ENCODE measurements at places on chromosomes 6 and 20.

DNA sequence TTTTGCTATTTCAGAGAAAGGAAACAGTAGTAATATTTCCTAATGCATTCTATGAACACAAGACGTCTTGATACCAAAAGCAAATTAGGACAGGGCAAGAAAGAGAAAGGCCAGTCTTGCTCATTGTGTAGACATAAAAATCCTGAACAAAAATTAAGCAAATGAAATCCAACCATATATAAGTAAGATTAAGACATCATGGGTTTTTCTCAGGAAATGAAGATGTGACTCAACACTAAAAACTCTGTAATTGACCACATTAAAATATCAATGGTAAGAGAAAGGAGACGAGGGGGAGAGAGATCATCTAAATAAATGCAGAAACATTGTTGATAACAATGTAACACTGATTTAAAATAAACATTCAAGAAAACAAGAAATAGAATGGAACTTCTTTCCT is 205.4 kb downstream of the SOD2 start:
- no peak for DNase-seq

DNA sequence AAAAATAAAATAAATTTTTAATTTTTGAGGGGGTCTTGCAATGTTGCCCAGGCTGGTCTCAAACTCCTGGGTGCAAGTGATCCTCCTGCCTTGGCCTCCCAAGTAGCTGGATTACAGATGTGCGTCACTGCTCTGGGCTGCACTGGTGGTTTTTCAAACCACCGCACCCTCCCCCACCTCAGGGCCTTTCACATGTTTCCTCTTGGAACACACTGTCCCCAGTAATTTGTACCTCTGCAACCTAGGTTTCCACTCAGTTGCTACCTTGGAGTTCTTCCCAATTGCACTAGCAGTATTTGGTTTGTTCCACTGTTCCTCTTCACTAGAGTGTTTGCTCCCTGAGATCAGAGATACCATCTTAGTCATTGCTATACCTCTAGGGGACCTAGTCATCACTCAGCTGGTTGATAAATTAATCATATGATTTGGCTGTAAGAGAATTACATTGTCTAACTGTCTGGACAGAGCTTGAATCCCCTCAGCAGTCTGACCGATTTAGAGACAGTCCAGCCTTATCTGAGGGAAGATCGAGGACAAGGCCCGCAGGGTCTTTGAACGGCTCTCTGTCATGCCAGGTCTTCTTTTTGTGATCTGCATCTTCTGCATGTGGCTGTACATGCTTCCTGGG is 32.0 kb downstream of the CEP43 start:
- no peak for DNase-seq

- DNase-seq, result no peak
These were observed 9.7 kb upstream of the IRF4 start for GRCh38 chr6:381742-382461.

GRCh38 chr6:128202169-128202765 is 301.4 kb upstream of the THEMIS start:
- no peak for DNase-seq

- no peak for DNase-seq
These were observed 115.3 kb downstream of the SYNDIG1 start for GRCh38 chr20:24584538-24585356.

- no peak for DNase-seq
These were observed 31.0 kb downstream of the SIRPB1 start for GRCh38 chr20:1588533-1589460.

GRCh38 chr6:169289619-169290339 is 36.1 kb upstream of the THBS2 start:
- no peak for DNase-seq

- no peak for DNase-seq
These were observed 20.1 kb upstream of the NOL4L start for GRCh38 chr20:32605167-32605656.

DNA sequence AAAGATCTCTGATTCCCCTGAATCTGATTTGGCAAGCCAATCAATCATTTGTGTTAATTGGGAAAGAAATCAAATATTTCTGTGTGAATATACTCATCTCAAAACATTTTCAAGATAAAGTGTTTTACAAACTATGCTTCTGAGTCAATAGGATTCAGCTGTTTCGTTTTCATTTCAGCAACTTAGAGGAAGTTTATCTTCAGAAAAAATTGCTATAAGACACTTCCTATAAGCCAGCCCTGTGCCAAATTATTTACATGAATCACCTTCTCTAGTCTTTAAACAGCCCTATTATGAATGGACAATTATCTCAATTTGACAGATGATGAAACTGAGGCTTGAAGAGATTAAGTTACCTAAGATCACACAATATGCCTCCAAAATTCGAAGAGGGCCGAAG is 10.9 kb downstream of the DEFB129 start:
- no peak for DNase-seq

DNA sequence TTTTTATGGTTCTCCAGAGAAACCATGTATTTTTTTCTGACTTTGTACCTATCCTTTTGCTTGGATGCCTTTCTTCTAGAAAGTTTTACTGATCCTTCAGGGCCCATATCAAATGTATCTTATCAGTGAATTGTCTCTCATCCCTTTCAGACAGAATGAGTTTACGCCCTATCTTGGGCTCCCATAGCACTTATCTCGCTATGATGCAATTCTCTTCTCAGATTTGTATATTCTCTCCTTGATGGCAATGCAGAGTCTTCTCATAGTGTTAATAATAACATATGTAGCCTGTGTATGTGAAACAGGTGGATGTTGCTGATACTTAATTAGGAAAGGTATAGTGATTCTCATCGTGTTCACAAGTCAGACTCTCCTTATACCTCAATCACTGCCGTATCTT is 336.2 kb downstream of the UTRN start:
- DNase-seq, result no peak

DNA sequence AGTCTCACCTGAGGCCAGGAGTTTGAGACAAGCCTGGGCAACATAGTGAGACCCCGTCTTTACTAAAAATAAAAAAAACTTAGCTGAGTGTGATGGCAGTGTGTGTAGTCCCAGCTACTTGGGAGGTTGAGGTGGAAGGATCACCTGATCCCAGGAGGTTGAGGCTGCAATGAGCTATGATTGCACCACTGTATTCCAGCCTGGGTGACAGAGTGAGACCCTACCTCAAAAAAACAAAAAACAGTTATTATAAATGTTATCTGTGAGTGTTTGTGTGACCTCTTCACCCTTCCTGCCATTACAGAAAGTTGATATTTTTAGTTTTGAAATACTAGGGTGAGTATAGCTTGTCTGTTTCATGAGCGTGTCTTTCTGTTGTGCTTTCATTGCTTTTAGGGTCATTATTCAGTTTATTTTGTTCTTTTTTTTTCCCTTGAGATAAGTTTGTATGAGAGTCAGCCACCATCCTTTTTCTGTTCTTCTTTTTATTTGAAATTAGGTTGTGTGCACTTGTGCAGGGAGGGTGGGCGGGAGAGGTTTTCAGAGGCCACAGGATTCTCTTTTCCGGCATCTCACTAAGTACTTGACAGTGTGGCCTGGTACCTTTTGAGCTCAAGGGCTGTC is 26.2 kb downstream of the CDYL start:
- no peak for DNase-seq

DNA sequence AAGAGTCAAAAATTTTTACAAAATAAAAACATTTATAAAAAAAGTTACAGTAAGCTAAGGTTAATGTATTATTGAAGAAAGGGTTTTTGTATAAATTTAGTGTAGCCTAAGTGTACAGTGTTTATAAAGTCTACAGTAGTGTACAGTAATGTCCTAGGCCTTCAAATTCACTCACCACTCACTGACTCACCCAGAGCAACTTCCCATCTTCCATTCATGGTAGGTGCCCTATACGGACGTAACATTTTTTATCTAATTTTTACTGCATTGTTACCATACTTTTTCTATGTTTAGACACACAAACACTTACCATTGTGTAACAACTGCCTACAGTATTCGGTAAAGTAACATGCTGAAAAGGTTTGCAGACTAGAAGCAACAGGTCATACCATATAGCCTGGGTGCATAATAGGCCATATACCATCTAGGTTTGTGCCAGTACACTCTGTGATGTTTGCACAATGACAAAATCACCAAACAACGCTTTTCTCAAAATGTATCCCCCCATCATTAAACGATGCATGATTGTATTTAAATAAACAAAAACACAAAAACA is 6.0 kb downstream of the MTFR2 start:
- no peak for DNase-seq

DNA sequence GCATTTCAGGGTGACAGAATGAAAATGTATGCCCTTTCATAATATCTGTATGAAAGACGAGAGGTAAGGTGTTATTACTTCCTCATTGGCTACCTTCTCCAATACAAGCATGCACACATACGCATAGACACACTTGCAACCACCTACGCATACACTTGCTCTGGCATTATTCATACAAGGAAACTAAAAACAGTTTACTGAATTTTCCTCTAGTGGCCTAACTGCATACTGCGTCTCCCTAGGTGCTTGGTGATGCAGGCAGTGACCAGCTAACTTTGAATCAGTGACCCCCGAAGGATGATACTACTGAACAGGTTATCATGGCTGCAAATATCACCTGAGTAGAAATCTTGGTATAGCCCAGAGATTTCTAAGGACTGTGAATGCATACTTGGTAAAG is 593.1 kb downstream of the PKHD1 start:
- no peak for DNase-seq

DNA sequence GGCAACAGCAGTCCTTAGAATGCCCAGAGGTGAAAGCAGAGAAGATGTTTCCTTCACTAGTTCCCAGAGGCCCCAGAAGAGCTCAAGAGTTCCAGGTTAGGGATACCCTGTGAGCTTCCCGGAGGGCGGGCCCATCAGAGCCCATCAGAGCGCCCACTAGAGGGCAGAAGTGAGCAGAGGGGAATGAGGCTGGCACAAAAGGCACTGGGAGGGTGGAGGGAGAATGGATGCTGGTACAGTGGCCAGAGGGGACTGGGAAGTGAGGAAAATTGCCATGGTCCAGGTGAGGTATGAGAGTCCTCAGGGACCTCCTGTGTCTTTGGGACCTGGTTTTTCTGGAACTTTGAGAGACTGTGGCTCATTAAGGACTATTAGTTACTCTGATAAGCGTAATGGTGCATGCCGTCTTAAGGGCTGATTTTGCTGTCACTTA is 57.3 kb downstream of the LINC00237 start:
- peak; percentile 46 for DNase-seq

GRCh38 chr20:37703035-37703845 is 9.4 kb downstream of the CTNNBL1 start:
- no peak for DNase-seq

- DNase-seq, result no peak
These were observed 77.3 kb upstream of the CLVS2 start for GRCh38 chr6:122918714-122919113.

DNA sequence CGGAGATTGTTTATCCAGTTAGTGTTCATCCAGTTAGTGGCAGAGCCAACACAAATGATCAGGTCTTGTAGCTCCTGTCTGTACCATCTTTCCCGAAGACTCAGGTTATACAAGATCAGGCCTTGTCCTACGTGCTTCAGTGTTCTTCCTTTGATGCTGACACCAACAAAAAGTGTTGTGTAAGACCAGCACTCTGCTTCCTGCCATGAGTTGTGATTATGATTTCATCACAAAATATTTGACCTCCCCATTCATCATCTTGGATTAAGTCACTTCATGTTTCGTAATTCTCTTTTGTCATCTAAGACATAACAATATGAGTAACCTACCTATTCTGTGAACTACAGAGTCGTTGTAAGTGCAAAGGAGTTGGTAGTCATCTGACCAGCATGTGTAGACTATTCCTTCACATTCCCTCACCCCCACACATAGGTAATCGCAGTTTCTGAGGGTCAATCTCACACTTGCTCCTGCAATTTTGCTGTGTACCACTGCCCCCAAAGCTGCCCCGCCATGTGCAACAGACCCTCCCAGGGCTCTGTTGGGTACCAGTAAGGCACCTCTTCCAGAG is 135.6 kb upstream of the SLC22A23 start:
- no peak for DNase-seq

- DNase-seq, result peak; percentile 13
These were observed 133.9 kb upstream of the NEDD9 start for GRCh38 chr6:11366183-11366933.

DNA sequence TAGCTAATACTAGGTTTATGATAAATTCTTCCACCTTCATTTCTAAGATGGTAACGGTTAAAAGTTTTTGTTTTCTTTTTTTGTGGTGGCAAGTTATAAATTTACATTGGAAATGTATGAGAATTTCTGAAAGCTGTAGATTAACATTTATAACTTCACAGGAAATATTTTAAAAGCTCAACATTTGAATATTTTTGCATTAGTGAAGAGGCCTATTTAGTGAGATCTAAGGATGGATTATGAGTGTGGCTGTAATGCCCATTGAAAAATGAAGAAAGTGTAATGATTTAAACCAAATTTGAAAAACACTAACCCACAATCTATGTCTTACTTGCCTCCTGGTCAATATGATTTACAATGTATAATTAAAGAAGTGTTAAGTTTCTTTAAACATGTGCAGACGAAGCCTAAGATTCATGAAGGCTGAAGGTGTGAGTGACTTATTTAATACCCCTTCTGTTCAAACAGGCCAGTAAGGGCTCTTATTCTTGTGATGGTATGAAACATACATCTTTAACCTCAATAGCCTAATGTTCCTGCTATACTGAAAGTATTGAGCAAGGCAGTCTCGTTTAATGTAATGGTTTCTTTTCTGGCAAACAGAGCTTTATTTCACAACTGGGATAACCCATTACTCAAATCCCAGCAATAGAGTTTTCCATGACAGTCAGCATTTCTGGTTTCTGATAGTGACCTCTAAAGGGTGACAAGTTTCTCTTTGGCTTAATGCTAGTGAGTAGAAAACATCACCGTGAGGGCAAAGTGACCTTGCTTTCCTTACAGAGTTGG is 13.2 kb downstream of the HDGFL1 start:
- no peak for DNase-seq

GRCh38 chr6:136790411-136791295 is 1.6 kb downstream of the MAP3K5 start:
- DNase-seq, result no peak

DNA sequence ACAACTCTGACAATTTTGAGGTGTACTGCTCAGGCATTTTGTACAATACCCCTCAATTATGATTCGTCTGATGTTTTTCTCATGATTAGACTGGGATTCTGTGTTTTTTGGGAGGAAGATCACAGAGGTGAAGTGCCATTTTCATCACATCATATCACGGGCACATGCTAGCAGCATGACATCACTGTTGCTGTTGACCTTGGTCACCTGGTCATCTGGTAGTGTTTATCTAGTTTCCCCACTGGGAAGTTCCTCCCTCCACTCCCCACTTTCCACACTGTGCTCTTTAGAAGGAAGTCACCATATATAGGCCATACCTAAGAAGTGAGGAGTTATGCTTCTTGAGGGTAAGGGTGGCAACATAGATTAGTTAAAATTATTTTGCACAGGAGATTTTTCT is 20.8 kb downstream of the GCM2 start:
- DNase-seq, result no peak

- DNase-seq, result no peak
These were observed 27.4 kb upstream of the SLC24A3 start for GRCh38 chr20:19185083-19185482.

GRCh38 chr20:36051318-36052116 is 83.1 kb downstream of the CNBD2 start:
- DNase-seq, result no peak

GRCh38 chr6:72826037-72826436 is 204.2 kb downstream of the KCNQ5 start:
- no peak for DNase-seq

GRCh38 chr20:5065166-5065878 is 54.4 kb downstream of the PCNA start:
- DNase-seq, result no peak

Data from T-helper 9 cell (primary cell).